GM23248 (cell line): ENCODE measurements at places on chromosomes 5 and 9.

DNA sequence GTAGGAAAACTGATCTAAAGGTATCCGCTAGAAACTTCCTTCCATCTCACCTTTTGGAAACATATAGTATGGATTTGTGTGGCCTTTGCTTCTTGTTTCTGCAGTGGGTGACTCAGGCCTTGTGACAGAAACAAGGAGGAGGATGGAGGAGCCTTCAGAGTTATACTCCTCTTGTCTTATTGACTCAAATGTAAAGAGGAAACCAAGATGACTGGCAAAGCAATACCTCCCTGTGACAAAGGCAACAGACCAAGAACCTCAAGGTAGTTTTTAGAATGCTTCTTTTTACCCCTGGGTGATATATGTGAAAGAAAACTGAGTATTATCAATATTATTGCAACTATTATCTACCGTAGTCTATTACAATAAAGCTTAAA lies 123.3 kb upstream of the SLIT3 start:
- peaks cover 32% of the 10 kb centered on the region for H3K4me1 ChIP-seq
- DNase-seq: no peak
- H3K27me3 ChIP-seq: no peaks in the 10 kb centered on the region
- H3K36me3 ChIP-seq: no peaks in the 10 kb centered on the region

GRCh38 chr9:110095776-110096175 lies 112.2 kb downstream of the C9orf152 start:
- peak; percentile 84 for DNase-seq
- H3K27me3 ChIP-seq: no peaks in the 10 kb centered on the region
- H3K36me3 ChIP-seq: peaks cover 8% of the 10 kb centered on the region; the same call in 1 of the 2 replicates
- H3K4me1 ChIP-seq: peaks cover 48% of the 10 kb centered on the region

- DNase-seq: no peak
- no peaks in the 10 kb centered on the region for H3K27me3 ChIP-seq
- no peak overlapping the region for H3K4me3 ChIP-seq
- H3K36me3 ChIP-seq: no peaks in the 10 kb centered on the region
Measured at GRCh38 chr9:34374905-34375552, 1.7 kb downstream of the MYORG start.

DNA sequence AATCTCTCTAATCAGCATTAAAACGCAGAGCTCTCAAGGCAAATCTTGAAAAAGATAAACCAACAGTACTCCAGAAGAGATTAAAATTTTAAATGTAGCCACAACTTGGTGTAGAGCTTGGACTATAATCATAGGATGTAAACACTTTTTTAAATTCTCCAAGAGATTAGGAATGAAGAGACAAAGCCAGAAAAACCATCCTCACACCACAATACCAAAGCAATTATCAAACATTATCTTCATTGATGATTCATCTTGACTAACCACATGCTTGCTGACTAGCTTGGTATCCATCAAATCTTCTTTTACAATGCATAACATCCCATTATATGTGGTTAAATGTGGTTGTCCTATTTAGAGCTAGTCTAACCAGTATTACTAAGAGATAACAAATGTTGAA lies 815.1 kb downstream of the TLE1 start:
- H3K27me3 ChIP-seq: peaks cover 4% of the 10 kb centered on the region; the same call in 1 of the 2 replicates
- no peak overlapping the region for H3K4me3 ChIP-seq
- H3K36me3 ChIP-seq: no peaks in the 10 kb centered on the region
- 0 out of 2 replicates have a peak, but pooled peaks cover 5% of the 10 kb centered on the region for H3K4me1 ChIP-seq

DNA sequence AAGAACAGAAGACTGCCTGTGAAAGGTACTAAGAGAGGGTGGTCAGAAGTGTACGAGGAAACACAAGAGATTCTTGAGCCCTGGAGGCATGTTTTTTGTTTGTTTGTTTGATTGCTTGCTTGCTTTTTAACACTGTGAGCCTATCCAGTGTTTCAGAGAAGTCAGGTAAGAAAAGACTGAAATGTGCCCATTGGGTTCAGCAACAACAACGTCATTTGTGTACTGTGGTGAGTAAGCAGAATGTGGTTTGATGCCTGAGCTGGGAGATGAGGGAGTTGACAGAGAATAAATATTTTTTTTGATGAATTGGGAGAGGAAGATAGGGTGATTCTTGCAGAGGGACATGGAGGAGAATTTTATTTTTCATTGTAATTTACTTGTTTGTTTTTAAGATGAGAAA lies 73.1 kb downstream of the RPS23 start:
- H3K36me3 ChIP-seq: no peaks in the 10 kb centered on the region
- H3K4me1 ChIP-seq: no peaks in the 10 kb centered on the region
- DNase-seq: no peak
- no peak overlapping the region for H3K27ac ChIP-seq
- no peak overlapping the region for H3K4me3 ChIP-seq

GRCh38 chr5:52856564-52856963 lies 68.8 kb downstream of the ITGA1 start:
- no peak overlapping the region for H3K4me3 ChIP-seq
- peaks cover 50% of the 10 kb centered on the region for H3K4me1 ChIP-seq
- peak overlapping the region; percentile 33 for H3K27ac ChIP-seq
- H3K36me3 ChIP-seq: no peaks in the 10 kb centered on the region

- peaks cover 36% of the 10 kb centered on the region for H3K4me1 ChIP-seq
- DNase-seq: no peak
- no peak overlapping the region for H3K4me3 ChIP-seq
- peak overlapping the region; percentile 56; the same call in 1 of the 2 replicates for H3K27ac ChIP-seq
- H3K27me3 ChIP-seq: no peaks in the 10 kb centered on the region
- 0 out of 2 replicates have a peak, but pooled peaks cover 4% of the 10 kb centered on the region for H3K36me3 ChIP-seq
Measured at GRCh38 chr9:92665836-92666235, 4.1 kb downstream of the IPPK start.

DNA sequence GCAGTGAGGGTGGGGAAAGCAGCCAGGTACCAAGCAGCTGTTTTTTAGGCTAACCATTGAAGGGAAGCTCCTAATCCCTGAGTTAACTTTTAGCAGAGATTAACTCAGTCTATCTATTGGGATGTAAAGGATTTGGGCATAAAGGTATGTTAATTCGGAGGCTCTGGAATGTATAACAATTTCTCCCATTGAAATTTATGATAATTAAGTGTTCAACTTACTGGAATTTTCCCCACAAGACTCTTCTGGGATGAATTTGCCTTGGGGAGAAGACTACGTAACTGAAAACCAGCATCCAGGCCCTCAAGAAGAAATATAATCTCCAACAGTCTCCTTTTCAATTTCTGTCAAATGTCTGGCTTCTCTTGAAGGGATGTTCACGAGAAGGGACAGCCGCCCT lies 23.6 kb downstream of the ZFP62 start:
- no peak for DNase-seq
- no peak overlapping the region for H3K27ac ChIP-seq
- peaks cover 3% of the 10 kb centered on the region; the same call in 1 of the 2 replicates for H3K4me1 ChIP-seq
- H3K4me3 ChIP-seq: no peak overlapping the region
- H3K36me3 ChIP-seq: no peaks in the 10 kb centered on the region

- no peaks in the 10 kb centered on the region for H3K36me3 ChIP-seq
- peak; percentile 55 for DNase-seq
- H3K27me3 ChIP-seq: no peaks in the 10 kb centered on the region
- H3K4me3 ChIP-seq: no peak overlapping the region
- H3K4me1 ChIP-seq: peaks cover 24% of the 10 kb centered on the region
- no peak overlapping the region for H3K27ac ChIP-seq
Measured at GRCh38 chr9:34984049-34984448, 5.5 kb upstream of the DNAJB5 start.

GRCh38 chr9:206481-206880 lies 8.2 kb upstream of the DOCK8 start:
- H3K4me3 ChIP-seq: no peak overlapping the region
- no peaks in the 10 kb centered on the region for H3K36me3 ChIP-seq
- H3K4me1 ChIP-seq: no peaks in the 10 kb centered on the region

- H3K27ac ChIP-seq: 0 out of 2 replicates have a peak overlapping the region, but pooled peaks have one; percentile 24
- no peak overlapping the region for H3K4me3 ChIP-seq
- DNase-seq: peak; percentile 47
Measured at GRCh38 chr5:179836225-179837019, 15.7 kb downstream of the SQSTM1 start.

GRCh38 chr5:90368454-90369246 lies 40.9 kb downstream of the CETN3 start:
- no peak overlapping the region for H3K4me3 ChIP-seq
- no peak overlapping the region for H3K27ac ChIP-seq
- H3K4me1 ChIP-seq: no peaks in the 10 kb centered on the region
- H3K27me3 ChIP-seq: no peaks in the 10 kb centered on the region
- no peak for DNase-seq

DNA sequence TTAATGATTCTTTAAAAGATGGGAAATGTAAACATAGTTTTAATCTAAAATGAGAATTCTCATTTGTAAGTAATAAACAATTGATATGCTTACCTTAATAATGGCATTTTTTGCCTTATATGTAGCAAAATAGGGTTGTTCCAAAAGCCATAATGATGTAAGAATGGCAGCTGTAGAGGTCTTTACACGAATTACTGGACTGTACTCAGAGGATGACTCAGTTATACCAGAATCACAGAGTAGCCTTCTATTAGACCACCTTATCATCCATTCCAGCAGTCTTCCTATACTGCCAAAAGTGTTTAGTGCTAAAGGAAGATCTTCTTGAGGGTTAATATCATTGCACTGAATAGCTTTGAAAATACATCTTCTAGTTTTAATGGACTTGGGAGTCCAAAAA lies 66.5 kb downstream of the CPLANE1 start:
- no peak for DNase-seq
- H3K4me3 ChIP-seq: no peak overlapping the region
- no peaks in the 10 kb centered on the region for H3K4me1 ChIP-seq
- peaks cover 72% of the 10 kb centered on the region for H3K36me3 ChIP-seq

- peaks cover 72% of the 10 kb centered on the region for H3K4me1 ChIP-seq
- peak; percentile 73 for DNase-seq
- H3K4me3 ChIP-seq: peak overlapping the region; percentile 2; the same call in 1 of the 2 replicates
- H3K27me3 ChIP-seq: no peaks in the 10 kb centered on the region
Measured at GRCh38 chr5:137190441-137190840, 308.7 kb downstream of the SPOCK1 start.

DNA sequence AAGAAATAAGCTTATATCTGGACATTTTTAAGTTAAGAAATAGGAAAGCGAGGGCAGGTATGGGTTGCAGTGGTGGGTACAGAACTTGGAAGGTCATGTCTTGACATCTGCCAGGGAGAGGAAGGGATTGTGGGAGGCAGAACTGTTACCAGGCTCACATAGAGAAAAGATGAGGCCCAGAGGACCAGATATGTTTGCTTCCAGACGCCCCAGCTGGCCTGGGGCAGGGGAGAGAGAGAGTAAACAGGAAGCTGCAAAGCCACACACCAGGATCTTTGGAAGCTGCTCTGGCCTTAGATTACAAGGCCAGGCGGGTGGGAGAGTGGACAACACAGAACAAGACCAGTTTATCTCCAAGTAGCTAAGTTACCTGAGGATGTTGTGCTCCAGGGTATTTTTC lies 71.2 kb downstream of the MARCHF11 start:
- no peaks in the 10 kb centered on the region for H3K36me3 ChIP-seq
- DNase-seq: no peak
- H3K4me1 ChIP-seq: no peaks in the 10 kb centered on the region
- H3K27ac ChIP-seq: no peak overlapping the region
- H3K4me3 ChIP-seq: no peak overlapping the region

GRCh38 chr5:7395432-7395946 lies 449 bp upstream of the ADCY2 start:
- H3K4me1 ChIP-seq: no peaks in the 10 kb centered on the region
- H3K4me3 ChIP-seq: no peak overlapping the region
- H3K27me3 ChIP-seq: peaks cover 21% of the 10 kb centered on the region
- no peak for DNase-seq

DNA sequence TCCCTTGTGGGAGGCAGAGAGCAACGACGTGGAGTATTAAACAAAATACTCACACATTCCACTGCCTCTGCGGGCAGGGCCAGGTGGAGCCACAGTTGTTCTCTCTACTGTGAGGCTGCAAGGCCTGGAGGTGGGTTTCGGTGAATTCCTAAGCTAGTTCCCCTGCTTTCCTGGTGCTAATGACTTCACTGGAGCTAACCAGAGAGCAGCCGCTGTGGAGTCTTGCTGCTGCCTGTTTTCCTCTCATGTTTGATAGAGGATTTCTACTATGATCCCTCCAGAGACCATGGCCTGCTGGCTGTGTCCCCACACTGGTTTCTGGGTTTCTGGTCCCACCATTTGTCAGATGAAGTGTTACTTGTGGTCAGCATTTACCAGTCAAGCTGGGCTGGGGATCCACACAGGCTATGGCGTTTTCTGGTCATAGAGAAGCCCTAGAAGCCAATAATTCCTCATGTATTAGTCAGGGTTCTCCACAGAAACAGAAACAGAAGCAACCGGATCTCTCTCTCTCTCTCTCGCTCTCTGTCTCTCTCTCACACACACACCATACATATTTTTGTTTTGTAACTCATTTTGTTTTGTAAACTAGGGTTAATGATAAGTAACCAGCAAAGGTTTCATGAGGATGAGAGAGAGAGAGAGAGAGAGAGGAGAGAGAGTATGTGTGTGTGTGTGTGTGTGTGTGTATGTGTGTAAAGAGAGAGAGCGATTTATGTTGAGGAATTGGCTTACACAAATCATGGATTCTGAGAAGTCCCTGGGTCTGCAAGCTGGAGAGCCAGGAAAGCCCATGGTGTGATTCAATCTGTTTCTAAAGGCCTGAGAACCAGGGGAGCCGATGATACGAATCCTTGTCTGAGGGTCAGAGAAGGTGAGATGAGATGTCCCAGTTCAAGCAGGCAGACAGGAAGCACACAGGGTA lies 403.0 kb downstream of the GADD45G start:
- H3K36me3 ChIP-seq: no peaks in the 10 kb centered on the region
- H3K27ac ChIP-seq: peak overlapping the region; percentile 13; the same call in 1 of the 2 replicates
- H3K4me3 ChIP-seq: peak overlapping the region; percentile 52
- no peaks in the 10 kb centered on the region for H3K27me3 ChIP-seq
- peaks cover 8% of the 10 kb centered on the region for H3K4me1 ChIP-seq

GRCh38 chr5:96733771-96734500 lies 71.8 kb downstream of the CAST start:
- no peaks in the 10 kb centered on the region for H3K27me3 ChIP-seq
- H3K27ac ChIP-seq: no peak overlapping the region
- H3K36me3 ChIP-seq: peaks cover 46% of the 10 kb centered on the region
- no peak overlapping the region for H3K4me3 ChIP-seq

DNA sequence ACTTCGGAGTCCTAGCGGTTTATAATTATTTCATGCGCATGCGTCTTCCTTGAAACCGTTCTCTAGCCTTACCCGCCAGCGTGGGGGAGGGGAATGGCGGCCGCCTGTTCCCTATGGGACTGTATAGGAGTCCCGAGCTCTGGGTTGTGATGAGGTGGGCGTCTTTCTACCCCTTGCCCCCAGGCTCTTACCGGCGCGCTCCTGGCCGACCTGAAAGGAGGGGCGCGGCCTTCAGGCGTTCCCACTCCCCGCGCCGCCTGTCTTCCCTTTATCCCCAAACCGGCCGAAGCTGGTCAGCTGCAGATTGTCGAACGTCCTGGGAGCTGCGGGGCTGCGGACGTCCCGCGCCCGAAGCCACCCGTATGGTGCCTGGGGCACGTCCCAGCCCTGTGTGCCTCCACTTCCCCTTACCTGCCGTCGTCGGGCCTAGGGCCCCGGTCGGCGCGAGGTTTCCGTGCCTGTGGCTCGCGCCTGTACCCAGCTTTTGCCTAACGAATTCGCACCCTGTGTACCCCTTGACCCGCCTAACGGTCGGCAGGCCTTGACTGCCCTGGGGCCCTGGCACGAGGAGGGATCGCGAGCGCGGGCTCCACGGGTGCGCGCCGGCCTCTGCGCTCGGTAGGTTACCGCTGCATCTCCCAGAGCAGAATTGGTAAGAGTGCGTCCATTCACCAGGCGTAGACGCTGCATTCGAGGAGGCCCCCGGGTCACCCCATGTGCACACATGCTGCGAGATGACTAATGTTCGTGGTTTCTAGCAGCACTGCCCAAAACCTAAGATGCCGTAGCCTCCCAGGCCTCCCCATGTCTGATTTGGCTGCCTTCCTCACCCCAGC lies 653 bp upstream of the HNRNPH1 start:
- H3K27me3 ChIP-seq: no peaks in the 10 kb centered on the region
- H3K27ac ChIP-seq: peak overlapping the region; percentile 94
- H3K4me3 ChIP-seq: peak overlapping the region; percentile 72
- peaks cover 34% of the 10 kb centered on the region for H3K4me1 ChIP-seq
- peaks cover 35% of the 10 kb centered on the region for H3K36me3 ChIP-seq
